Activated CD8-positive, alpha-beta memory T cell treated with anti-CD3 and anti-CD28 coated beads for 48 hours (primary cell): ENCODE measurements at places on chromosomes 7 and 10.

DNA sequence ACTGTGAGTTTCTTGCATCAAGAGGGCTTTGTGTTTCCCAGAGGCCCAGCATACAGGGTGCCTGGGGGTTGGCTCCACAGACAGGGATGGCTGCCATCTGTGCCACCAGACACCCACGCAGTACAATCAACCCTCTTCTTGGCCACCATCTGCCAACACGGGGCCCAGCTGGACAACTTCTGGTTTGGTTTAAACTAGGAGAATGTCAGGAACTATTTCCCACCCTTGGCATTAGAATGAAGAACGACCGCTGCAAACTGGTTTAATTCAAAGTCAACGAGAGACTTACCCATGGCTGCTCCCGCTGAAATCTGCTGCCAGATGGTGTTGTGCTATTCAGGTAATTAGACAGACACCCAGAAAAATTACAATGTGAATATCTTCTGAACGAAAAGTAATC, 27.8 kb downstream of the NMT2 start:
- no peak for DNase-seq

GRCh38 chr10:44974628-44975430, 3.8 kb downstream of the DEPP1 start:
- peak; percentile 59 for DNase-seq

GRCh38 chr7:36098096-36098495, 55.0 kb upstream of the EEPD1 start:
- no peak for DNase-seq

DNA sequence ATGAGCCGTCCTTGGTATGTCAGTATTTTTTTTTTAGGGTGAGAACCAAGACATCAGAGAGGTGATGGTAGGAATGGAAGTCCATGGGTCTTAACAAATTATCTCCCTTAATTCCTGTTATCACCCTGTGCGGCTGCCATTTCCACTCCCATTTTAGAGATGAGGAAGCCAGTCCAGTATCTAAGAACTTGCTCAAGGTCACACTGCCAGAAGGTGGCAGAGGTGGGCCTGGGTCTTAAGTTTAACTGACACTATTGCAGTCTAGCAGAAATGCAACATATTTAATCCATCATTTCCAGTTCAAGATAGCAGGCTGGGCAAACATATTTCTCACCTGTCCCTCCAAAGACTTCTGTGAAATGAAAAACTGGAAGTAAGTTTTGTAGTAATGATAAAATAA, 108.3 kb downstream of the GLI3 start:
- DNase-seq, result no peak

- no peak for DNase-seq
Observed at GRCh38 chr7:27608776-27609495, 53.7 kb downstream of the HIBADH start.

- DNase-seq, result no peak
Observed at GRCh38 chr7:7815395-7815794, 97.0 kb upstream of the RPA3 start.

DNA sequence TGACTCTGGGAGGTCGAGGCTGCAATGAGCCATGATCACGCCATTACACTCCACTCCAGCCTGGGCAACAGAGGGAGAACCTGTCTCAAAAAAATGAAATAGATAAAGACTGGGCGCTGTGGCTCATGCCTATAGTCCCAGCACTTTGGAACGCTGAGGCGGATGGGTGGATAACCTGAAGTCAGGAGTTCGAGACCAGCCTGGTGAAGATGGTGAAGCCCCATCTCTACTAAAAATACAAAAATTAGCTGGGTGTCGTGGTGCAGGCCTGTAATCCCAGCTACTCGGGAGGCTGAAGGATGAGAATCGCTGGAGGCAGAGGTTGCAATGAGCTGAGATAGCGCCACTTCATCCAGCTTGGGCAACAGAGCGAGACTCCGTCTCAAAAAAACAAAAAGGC, 1.1 kb upstream of the DDX21 start:
- DNase-seq, result no peak

- DNase-seq, result no peak
Observed at GRCh38 chr10:71126432-71126831, 85.9 kb upstream of the UNC5B start.
